ENCODE measurements at places on chromosomes 12 and 14.

DNA sequence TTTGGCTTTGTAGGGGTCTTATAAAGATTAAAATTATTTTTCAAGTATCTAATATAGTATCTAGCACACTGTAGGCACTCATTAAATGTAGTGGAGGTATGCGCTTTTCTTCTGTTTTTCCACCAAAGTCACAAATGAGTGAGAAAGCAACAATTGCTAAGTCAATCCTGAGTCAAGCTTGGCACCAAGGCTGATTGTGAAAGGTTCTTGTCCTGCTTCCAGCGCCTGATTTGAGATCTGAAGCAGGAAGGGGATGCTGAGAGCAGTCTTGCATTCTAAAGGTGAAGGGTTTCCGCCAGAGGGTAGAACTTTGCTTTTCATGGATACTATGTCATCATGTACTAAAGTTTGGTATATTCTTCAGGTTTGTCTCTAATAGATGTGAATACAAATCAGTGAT, 64.9 kb upstream of the DAAM1 start:
- DNase-seq, result no peak

GRCh38 chr14:72774141-72774540, 119.8 kb downstream of the DPF3 start:
- DNase-seq, result no peak

- DNase-seq, result no peak
Observed at GRCh38 chr12:113075137-113075683, 18.7 kb downstream of the DTX1 start.

DNA sequence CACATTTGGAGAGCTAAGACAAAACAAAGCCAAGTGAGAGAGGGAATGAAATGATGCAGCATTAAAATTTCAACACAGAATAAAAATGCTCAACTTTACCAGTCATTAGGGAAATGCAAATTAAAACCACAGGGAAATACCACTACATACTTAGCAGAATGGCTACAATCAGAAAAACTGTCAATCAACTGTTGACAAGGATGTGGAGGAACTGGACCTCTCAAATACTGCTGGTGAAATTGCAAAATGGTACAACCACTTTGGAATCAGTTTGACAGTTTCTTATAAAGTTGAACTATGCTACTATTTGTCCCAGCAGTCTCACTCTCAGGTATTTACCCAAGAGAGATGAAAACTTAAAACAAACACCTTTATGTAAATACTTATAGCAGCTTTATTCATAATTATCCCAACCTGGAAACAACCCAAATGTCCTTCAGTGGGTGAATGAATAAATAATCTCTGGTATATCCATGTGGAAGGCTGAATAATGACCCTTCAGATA, 43.8 kb upstream of the KTN1 start:
- DNase-seq, result no peak

DNA sequence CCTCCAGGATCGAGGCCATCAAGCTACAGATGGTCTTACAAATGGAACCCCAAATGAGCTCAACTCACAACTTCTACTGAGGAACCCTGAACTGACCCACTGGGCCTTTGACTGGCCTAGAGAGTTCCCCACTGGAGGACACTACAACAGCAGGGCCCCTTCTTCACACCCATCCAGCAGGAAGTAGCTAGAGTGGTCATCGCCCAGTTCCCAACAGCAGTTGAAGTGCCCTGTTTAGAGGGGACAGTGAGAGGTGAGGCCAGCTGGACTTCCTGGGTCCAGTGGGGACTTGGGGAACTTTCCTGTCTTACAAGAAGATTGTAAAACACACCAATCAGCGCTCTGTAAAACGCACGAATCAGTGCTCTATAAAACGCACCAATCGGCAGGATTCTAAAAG, 247.9 kb upstream of the BTG1 start:
- DNase-seq, result no peak

DNA sequence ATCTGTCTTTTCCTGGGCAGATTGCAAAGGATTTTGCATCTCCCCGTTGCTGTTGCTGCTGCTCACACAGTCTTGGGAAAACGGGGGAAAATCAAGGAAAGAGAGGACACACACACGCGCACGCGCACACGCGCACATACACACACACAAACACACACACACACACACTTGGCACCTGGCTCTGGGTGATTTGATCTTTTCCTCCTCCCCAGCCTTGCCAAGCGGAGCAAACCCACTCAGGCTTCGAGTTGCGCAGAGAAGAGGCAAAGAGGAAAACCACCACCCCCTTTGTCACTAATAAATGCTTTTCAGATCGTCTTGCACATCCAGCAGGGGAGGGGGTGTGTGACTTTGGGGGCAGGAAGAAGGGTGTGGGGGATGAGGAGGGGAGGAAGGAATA, 965 bp upstream of the NOS1 start:
- DNase-seq, result no peak

GRCh38 chr12:15151161-15152091, 69.8 kb downstream of the RERG start:
- DNase-seq, result no peak
